Activated T-helper 2 cell treated with anti-CD3 and anti-CD28 coated beads, Interferon-gamma antibody, Interleukin-2, Interleukin-4, amounts not matched to agents 10 μg/mL and 5 μg/mL and 100 μg/mL, durations not matched to agents 14 hours and 24 hours and 36 hours (primary cell): ENCODE measurements at places on chromosomes 6 and 20. TPM values are rescaled to one million over a fixed set of nuclear protein-coding genes. Genes with fewer than 3 reads are reported as not detected.

OXT gene
- 0.55 TPM in 1 of 2 replicates, not detected in the other for total RNA-seq

CLVS2 gene
- not detected in 2 replicates for total RNA-seq

RBPJL gene
- total RNA-seq: not detected in 2 replicates

GRCh38 chr6:117191009-117191408 is 74.3 kb upstream of the VGLL2 start:
- H3K36me3 ChIP-seq: no peaks in the 10 kb centered on the region
- H3K4me1 ChIP-seq: no peaks in the 10 kb centered on the region
- H3K27ac ChIP-seq: no peak overlapping the region
- no peak overlapping the region for H3K4me3 ChIP-seq

- H3K27ac ChIP-seq: no peak overlapping the region
- H3K4me3 ChIP-seq: no peak overlapping the region
- no peak for DNase-seq
- H3K36me3 ChIP-seq: no peaks in the 10 kb centered on the region
- H3K4me1 ChIP-seq: no peaks in the 10 kb centered on the region
- H3K27me3 ChIP-seq: no peaks in the 10 kb centered on the region
Observed at GRCh38 chr6:41700463-41701347, 34.7 kb downstream of the TFEB start.

- no peak overlapping the region for H3K4me3 ChIP-seq
- peaks cover 4% of the 10 kb centered on the region for H3K36me3 ChIP-seq
- peaks cover 24% of the 10 kb centered on the region for H3K4me1 ChIP-seq
- H3K27me3 ChIP-seq: peaks cover 7% of the 10 kb centered on the region
- no peak overlapping the region for H3K27ac ChIP-seq
Observed at GRCh38 chr20:8156235-8157079, 24.4 kb downstream of the PLCB1 start.

DNA sequence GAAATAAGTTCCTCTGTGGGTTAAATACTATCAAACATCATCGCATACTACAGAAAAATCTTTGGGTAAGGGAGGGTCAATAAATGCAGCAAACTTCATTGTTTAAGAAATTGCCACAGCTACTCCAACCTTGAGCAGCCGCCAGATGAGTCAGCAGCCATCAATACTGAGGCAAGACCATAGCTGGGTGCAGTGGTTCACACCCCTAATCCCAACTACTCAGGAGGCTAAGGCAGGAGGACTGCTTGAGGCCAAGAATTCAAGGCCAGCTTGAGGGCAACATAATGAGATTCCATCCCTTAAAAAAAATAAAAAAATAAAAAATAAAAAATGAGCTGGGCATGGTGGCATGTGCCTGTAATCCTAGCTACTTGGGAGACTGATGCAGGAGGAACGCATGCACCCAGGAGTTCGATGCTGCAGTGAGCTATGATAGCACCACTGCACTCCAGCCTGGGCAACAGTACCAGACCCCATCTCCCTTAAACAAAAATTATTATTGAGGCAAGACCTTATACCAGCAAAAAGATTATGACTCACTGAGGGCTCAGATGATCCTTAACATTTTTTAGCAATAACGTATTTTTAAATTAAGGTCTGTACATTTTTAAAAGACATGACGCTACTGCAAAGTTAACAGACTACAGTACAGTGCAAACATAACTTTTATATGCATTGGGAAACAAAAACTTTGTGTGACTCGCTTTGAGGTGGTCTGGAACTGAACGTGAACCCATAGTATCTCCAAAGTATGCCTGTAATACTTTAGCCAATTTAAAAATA is 8.8 kb downstream of the SRPK1 start:
- H3K36me3 ChIP-seq: peaks cover 86% of the 10 kb centered on the region
- no peak overlapping the region for H3K4me3 ChIP-seq
- H3K27me3 ChIP-seq: no peaks in the 10 kb centered on the region
- no peak for DNase-seq
- no peak overlapping the region for H3K27ac ChIP-seq

DNA sequence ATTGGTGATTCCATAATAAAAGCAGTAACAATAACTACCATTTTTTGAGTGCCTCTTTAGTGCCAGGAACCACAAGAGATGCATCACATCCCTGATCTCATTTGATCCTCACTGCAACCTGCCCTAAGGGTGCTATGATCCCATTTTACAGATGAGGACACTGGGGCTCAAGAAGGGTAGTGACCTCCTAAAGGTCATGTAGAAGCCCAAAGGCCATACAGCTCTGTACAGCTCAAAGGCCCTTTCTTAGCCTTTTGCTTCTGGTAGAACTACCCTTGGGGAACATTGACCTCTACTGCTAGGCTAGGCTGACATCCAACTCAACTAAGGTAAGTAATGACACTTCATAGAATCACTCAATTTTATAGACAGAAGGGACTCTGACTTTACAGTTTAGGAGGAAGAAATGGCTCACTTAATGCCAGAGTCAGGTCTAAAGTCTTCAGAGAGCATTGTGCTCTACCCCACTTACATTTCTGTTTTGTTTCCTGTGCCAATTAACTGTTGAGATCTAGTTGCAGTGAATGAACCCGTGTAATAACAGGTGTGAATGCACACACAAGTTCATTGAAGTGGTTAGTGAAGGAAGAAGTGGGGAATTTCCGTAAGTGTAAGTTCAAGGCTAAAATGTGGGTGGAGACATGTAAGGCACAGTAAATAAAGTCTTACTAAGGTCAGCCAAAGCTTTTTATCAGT is 10.7 kb downstream of the SLC9A8 start:
- peaks cover 39% of the 10 kb centered on the region for H3K4me1 ChIP-seq
- no peaks in the 10 kb centered on the region for H3K27me3 ChIP-seq
- peaks cover 80% of the 10 kb centered on the region for H3K36me3 ChIP-seq
- DNase-seq: no peak

- no peaks in the 10 kb centered on the region for H3K36me3 ChIP-seq
- H3K4me1 ChIP-seq: peaks cover 16% of the 10 kb centered on the region
- no peak overlapping the region for H3K27ac ChIP-seq
- peaks cover 3% of the 10 kb centered on the region for H3K27me3 ChIP-seq
Observed at GRCh38 chr6:1774226-1774915, 164.7 kb downstream of the FOXC1 start.
